ENCODE measurements at places on chromosomes 13 and 19.

- no peak for DNase-seq
Observed at GRCh38 chr19:1698636-1699035, 46.2 kb upstream of the TCF3 start.

DNA sequence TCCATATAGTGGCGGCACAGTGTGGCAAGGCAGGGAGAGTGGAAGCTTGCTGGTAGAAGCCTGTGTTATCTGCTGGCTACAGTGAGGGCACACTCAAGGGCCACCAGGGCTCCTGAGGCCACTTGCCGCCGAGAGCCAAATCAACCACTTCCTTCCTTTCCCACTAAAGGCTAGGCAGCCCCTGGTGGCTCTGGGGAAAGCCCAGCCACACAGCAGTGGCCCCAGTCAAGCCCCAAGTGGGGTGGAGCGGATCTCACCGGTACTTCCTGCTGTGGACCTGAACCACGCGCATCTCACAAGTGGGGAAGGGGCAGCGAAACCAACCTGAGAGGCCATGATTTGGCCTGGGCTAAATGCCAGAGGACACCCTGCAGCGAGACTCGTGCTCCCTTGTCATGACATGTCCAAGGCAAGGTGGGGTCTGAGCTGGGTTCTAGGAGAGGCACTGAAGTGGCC, 21.9 kb upstream of the SLC35E1 start:
- no peak for DNase-seq

GRCh38 chr13:97468331-97468730, 34.4 kb downstream of the RAP2A start:
- DNase-seq: no peak

- DNase-seq: no peak
Observed at GRCh38 chr13:77056382-77056781, 29.4 kb upstream of the FBXL3 start.

- DNase-seq: no peak
Observed at GRCh38 chr13:60491531-60491930, 94.5 kb downstream of the TDRD3 start.

- DNase-seq: peak; percentile 40
Observed at GRCh38 chr19:48290771-48291488, 21.0 kb downstream of the ZNF114 start.

DNA sequence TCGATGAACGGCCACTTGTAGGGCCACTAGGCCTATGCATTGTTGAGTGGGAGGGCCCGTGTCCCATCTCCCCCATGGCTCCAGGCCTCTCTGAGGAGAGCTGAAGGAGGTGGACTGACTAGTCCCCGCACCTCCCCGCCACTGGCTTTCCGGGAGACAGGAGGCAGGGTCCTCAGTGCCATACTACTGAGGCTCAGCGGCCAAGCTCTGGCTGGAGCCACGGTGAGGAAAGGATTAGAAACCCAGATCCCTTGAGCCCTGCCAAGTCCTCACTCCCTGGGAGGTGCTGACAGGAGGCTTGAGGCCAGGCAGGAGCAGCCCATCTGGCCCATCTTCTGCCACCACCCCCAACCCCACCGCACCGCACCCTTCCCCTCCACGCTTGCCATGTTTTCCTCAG, 29.0 kb downstream of the CCDC8 start:
- DNase-seq: no peak

DNA sequence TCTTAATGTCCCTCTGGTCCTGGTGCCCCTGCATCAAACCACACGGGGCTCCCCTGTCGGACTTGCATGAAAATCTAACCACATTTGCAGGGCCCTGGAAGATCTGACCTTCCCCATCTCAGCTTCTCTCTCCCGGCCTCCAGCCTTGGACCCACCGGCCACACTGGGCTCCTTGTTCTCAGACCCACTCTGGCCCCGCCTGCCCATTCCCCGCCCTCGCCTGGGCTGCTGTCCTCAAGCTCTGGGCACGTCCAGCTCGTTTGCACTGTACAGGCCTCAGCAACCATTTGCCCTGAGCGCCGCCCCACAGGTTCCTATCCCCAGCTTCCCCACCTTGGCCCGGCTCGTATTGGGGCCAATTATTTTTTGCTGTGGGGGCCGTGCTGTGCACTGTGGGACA, 10.5 kb downstream of the MYO9B start:
- no peak for DNase-seq

DNA sequence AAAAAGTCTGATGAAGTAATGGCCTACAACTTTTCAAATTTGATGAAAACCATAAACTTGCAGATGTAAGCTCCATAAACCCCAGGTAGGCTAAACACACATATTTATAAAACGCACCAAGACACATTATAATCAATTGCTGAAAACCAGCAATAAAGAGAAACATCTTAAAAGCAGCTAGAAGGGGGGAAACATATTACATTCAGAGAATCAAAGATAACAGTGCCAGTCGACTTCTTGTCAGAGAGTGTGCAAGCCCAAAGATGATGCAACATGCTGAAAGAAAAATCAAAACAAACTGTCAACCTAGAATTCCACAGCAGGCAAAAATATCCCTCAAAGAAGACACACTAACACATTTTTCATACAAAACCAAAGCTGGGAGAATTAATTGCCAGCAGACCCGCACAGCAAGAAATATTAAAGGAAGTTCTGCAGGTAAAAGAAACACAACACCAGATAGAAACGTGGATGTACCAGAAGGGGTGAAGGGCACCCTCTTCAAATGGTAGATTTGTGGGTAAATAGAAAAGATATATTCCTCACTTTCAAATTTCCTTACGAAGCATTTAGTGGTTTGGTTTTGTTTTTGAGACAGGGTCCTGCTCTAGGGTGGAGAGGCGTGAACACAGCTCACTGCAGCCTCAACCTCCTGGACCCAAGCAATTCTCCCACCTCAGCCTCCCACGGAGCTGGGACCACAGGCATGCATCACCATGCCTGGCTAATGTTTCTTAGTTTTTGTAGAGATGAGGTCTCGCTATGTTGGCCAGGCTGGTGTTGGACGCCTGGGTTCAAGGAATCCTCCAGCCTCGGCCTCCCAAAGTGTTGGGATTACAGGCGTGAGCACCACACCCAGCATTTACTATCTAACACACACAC, 16.5 kb upstream of the ATP1A3 start:
- DNase-seq: no peak

- no peak for DNase-seq
Observed at GRCh38 chr19:40822161-40822560, 23.2 kb downstream of the EGLN2 start.

DNA sequence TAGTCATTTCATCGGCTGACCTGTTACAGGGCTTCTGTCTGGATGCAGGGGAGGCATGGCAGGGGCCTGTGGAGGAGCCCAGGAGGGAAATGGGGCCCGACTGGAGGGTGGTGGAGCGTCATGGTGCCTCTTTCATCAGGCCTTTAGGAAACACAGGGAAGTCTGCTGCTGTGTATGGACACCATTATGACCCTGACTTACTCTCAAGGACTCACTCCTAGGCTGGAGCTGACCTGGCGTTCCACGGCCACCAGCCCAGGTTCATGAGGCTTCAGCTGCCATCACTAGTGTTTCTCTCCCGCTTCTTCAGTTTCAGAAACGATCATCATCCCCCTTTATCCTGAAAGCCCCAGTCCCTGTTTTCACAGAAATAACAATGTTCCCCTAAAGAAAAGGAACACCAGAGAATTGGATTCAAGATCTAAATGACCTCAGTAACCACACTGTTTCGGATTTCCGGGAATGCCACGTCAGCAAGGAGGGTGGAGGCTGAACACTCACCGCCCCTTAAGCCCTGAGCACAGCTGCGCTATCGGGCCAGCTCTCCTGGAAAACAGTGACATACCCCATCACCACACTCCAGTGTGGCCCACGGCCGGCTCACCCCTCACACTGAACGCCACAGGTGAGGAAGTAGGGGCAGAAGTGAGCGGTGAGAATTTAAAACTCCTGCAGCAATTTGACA, 67.6 kb downstream of the SOX1 start:
- DNase-seq: no peak

GRCh38 chr13:111360452-111360851, 40.0 kb downstream of the TEX29 start:
- no peak for DNase-seq

DNA sequence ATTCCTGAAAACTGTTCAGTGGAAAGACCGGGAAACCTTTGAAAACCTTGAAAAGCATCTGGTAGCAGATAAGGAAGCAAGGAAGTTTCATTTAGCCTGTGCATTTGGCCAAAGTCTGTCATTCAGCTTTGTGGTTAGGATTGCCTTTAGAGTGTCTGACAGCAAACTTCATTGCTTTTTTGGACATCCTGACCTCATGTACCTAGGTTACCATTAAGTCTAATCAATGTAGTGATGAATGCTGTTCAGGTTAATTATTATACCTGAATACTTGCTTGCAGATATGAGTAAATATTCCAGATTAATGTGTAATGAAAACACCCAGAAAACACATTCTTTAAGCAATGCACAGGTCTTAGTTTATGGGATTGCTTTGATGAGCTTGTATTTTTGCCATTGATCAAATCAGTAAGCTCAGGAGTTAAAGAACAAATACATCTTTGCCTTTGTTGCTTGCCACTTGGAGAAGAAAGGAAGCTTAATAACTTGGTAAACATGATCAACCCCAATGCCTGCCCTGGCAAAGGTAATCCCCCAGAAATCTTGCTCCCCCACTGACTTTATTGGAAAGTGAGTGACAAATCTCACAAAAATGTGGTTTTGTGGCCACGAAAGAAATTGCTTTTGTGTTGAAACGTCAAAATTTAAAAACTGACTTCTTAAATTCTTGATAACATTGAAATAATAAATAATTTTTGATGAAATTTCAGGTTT, 87.4 kb downstream of the SLC15A1 start:
- DNase-seq: no peak

GRCh38 chr13:110399801-110400200, 92.7 kb downstream of the COL4A2 start:
- no peak for DNase-seq

DNA sequence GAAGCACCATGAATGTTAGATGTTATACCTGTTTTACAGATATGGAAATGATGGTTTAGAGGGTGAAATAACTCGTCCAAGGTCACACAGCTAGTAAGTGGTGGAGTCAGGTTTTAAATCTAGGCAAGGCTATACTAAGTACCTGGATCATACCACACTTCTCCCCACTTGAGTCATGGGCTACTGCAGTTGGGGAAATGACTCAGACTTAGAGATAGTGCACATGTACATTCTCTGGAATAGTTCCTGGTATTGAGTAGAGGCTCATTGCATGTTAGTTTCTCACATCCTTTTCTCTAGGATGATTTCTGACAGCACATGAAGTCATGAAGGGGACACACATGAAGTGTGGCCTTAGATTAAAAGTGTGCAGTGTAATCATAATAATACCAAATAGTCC, 76.2 kb upstream of the TNFSF11 start:
- DNase-seq: peak; percentile 52

- no peak for DNase-seq
Observed at GRCh38 chr13:110396913-110397381, 89.9 kb downstream of the COL4A2 start.

DNA sequence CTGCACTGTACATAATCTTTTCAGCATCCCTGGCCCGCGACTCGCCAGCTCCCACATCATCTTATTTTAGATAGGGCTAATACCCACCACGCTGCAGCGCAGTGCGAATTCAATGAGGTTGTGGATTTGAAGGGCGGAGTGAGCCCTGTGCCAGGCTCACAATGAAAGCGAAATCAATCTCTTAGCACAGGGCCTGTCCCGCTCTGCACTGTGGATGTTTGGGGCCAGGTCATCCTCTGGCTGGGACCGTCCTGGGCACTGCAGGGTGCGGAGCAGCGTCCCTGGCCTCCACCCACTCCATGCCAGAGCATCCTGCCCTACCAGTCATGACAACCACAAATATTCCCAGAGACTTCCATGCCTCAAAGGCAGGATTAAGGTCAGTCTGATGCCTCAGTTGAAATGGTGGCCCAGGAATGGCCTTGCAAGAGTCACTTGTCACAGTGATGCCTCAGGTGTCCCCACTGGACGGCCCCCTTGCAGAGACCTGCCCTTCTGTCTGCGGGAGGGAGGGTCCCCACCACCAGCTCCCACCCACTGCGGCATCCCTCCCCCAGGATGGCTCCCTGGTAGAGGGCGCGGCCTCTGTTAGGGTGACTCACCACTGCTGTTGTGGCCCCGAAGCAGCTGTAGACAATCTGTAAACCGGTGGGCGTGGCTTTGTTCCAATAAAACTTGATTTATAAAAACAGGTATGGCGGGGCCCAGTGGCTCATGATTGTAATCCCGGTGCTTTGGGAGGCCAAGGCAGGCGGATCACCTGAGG, 5.6 kb downstream of the UHRF1 start:
- peak; percentile 70 for DNase-seq

GRCh38 chr19:49422407-49423070, 702 bp downstream of the PTH2 start:
- DNase-seq: peak; percentile 46

DNA sequence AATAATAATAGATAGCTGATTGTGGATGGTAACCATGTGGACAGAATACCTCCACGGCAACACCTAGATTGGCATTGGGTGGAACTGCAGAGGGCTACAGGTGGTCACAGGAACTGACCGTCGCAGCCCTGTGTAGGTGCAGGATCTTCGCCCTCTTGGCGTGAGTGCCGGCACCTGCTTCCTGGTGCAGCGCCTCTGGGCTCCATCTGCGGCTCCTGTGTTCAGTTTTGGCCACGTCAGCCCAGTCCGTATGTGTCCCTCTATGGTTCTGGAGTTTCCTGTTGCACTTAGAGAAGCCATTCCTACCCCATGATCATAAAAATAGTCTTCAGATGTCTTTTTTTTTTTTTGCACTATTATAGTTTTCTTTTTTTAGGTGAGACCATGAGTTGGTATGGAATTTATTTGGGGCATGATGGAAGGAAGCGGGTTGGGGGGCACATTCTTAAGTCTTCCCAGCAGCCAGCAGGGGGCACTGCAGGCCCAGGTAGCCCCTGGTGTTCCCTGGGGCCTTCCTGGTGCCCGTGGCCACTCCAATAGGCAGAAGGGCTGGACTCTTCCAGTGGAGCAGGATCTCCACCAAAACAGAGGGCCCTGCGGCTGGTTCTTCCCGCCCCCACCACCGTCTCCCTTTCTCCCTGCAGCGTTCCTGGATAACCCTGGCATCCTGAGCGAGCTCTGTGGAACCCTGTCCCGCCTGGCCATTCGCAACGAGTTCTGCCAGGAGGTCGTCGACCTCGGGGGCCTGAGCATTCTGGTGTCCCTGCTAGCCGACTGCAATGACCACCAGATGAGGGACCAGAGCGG, 10.1 kb upstream of the SLC25A42 start:
- DNase-seq: peak; percentile 38
